ENCODE measurements at places on chromosomes 7 and 10. TPM values are rescaled to one million over a fixed set of nuclear protein-coding genes. Genes with fewer than 3 reads are reported as not detected.

DNA sequence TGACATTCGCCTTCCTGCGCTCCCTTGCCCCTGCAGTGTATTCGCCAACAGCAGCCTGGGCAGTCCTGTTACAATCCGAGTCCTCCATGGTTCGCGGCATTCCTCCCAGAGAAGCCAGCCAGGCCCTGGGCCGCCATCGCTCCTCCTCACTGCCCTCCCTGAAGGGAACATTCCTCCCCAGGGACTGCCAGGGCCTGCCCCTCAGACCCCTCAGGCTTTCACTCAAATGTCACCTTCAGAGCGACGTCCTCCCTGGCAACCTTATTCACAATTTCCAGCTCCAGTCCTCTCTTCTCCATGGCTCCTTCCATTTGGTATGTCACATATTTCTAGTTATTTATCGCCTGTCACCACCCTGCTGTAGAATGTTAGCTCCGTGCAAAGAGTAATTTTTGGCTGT, 17.4 kb downstream of the ADAMTS14 start:
- peaks cover 46% of the 10 kb centered on the region for H3K27me3 ChIP-seq
- H3K4me3 ChIP-seq, result no peak overlapping the region
- no peaks in the 10 kb centered on the region for H3K4me1 ChIP-seq
- no peak for DNase-seq
- no peaks in the 10 kb centered on the region for H3K36me3 ChIP-seq
- H3K27ac ChIP-seq, result no peak overlapping the region

GRCh38 chr7:102303669-102304422, 17.2 kb downstream of the SH2B2 start:
- no peak overlapping the region for H3K4me3 ChIP-seq
- no peak overlapping the region for H3K27ac ChIP-seq
- DNase-seq, result no peak
- H3K27me3 ChIP-seq, result no peaks in the 10 kb centered on the region

Gene HUS1
- 51.3 TPM for total RNA-seq

DNA sequence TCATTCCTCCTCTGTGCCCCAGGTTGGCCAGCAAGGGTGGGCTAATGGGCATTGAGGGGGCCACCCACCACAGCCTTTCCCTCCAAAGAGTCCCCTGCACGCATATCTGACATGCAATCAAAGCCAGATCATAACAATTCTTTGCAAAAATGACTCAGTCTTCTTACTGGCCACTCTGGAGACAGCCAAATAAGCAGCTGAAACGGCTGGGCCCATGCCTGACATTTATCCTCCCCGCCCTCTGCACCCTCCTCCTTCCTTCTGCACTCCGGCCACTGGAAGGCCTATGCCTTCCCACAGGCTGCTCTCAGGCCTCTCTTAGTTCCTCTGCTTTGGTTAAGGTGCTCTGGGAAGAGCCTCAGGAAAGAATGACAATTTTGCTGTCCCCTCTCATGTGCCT, 29.2 kb upstream of the NPFFR1 start:
- H3K4me3 ChIP-seq, result no peak overlapping the region
- H3K4me1 ChIP-seq, result no peaks in the 10 kb centered on the region
- no peak for DNase-seq
- H3K27ac ChIP-seq, result no peak overlapping the region
- H3K27me3 ChIP-seq, result no peaks in the 10 kb centered on the region

DNA sequence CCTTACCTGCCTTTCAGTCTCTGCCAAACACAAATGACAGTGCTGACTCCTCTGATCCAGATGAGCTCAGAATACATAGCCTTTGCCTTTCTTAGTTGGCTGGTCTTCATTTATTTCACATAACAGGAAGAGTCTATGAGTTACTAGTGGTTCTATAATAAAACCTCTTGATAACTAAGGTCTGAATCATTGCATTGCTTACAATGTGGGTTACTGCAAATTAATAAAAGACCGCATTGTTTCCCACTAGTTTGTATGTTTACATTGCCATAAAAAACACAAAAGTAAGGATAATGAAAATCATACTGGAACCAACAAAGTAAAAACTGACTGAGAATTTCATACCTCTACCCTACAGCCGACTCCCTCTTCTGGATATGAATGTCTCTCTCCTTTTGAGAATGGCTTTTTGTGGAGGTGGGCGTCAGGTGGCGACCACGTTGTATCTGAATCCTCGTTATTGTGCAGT, 62.0 kb upstream of the AKR1E2 start:
- peaks cover 69% of the 10 kb centered on the region for H3K4me1 ChIP-seq
- no peaks in the 10 kb centered on the region for H3K27me3 ChIP-seq
- H3K4me3 ChIP-seq, result peak overlapping the region; percentile 73
- peak overlapping the region; percentile 94 for H3K27ac ChIP-seq
- H3K36me3 ChIP-seq, result peaks cover 34% of the 10 kb centered on the region

Gene CFAP70
- 1.9 TPM for total RNA-seq

Gene GPR22
- not detected for total RNA-seq

GRCh38 chr10:22597138-22597537, 117.2 kb downstream of the PIP4K2A start:
- H3K4me3 ChIP-seq, result no peak overlapping the region
- H3K36me3 ChIP-seq, result no peaks in the 10 kb centered on the region
- no peak overlapping the region for H3K27ac ChIP-seq
- H3K4me1 ChIP-seq, result peaks cover 23% of the 10 kb centered on the region

DNA sequence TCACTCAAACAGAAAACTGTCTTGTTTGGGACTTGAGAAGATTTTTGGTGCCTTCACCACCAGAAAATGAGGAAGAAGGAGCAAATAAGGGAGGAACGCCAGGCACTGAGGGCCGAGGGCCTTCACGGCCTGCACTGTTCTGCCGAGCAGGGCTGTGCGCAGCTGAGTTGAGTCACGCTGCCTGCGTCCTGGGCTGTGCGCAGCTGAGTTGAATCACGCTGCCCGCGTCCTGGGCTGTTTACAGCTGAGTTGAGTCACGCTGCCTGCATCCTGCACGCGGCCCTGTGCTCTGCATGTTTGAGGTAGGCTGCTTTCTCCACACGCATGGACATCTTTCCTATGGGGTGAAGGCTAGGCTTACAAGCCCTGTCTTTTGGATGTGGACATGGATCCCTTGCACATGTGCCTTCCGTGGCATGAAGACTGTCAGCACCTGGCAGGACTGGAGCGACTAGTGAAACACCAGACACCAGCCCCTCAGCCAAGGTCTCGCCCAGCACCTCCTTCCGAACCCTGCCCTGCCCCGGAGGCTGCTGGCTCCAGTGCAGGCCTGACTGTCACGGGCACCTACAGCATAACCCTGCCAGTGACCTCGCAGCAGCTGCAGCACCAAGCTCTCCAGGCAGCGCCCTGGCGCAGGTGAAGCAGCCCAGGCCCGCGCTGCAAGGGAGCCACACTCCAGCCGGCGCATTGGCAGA, 96.7 kb downstream of the HTR5A start:
- DNase-seq, result peak; percentile 74
- H3K27me3 ChIP-seq, result peaks cover 16% of the 10 kb centered on the region
- H3K4me1 ChIP-seq, result peaks cover 18% of the 10 kb centered on the region
- H3K4me3 ChIP-seq, result no peak overlapping the region
- H3K27ac ChIP-seq, result no peak overlapping the region

Gene LSM8
- total RNA-seq, result 43.6 TPM

Gene FOXI2
- total RNA-seq, result not detected

Gene PRKG1
- 0.21 TPM for total RNA-seq

GRCh38 chr7:105487579-105488571, 34.2 kb downstream of the PUS7 start:
- H3K4me1 ChIP-seq, result peaks cover 8% of the 10 kb centered on the region
- no peak overlapping the region for H3K27ac ChIP-seq
- no peak overlapping the region for H3K4me3 ChIP-seq
- H3K27me3 ChIP-seq, result no peaks in the 10 kb centered on the region
- peaks cover 16% of the 10 kb centered on the region for H3K36me3 ChIP-seq

Gene PDE6C
- total RNA-seq, result not detected

Gene EN2
- total RNA-seq, result 3.2 TPM

DNA sequence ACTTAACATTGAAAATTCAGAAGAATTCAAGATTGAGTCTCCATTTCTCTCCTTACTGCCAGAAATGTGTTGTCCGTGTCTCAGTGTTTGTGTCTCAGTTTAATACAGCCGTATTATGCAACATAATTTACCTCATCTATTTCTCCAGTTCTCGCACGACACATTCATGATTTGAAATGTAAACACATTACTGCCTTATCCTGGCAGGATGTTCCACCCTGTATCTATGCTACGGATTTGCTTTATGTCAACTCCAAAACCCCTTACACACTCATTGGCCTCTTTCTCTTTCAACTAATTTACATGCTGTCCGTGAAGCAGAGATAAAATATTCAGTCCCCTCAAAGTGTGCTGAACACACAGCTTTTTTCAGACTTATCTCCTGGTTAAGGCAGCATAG, 653.7 kb upstream of the SEMA3D start:
- H3K27ac ChIP-seq, result no peak overlapping the region
- H3K27me3 ChIP-seq, result no peaks in the 10 kb centered on the region
- H3K4me3 ChIP-seq, result no peak overlapping the region
- DNase-seq, result no peak
- no peaks in the 10 kb centered on the region for H3K4me1 ChIP-seq
- no peaks in the 10 kb centered on the region for H3K36me3 ChIP-seq

Gene OR2A1
- not detected for total RNA-seq

DNA sequence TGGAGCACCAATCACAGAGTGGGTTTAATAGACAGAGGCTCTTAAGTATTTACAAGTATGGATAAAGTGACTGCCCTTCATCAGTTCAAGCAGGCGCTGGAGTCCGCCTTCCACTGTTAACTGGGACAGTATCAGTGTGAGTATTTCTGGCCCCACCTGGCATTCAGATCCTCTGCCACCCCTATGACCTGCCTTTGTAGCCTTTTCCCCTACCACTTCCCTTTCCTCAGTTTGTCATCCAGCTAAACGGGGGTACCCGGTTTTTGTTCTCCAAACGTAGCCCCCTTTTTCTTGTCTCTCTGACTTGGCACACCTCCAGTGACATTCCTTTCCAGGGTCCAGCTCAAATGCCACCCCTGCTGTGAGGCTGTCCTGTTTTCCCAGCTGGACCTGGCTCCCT, 134.4 kb downstream of the SNX10 start:
- peaks cover 19% of the 10 kb centered on the region for H3K4me1 ChIP-seq
- no peak overlapping the region for H3K4me3 ChIP-seq
- no peaks in the 10 kb centered on the region for H3K27me3 ChIP-seq

DNA sequence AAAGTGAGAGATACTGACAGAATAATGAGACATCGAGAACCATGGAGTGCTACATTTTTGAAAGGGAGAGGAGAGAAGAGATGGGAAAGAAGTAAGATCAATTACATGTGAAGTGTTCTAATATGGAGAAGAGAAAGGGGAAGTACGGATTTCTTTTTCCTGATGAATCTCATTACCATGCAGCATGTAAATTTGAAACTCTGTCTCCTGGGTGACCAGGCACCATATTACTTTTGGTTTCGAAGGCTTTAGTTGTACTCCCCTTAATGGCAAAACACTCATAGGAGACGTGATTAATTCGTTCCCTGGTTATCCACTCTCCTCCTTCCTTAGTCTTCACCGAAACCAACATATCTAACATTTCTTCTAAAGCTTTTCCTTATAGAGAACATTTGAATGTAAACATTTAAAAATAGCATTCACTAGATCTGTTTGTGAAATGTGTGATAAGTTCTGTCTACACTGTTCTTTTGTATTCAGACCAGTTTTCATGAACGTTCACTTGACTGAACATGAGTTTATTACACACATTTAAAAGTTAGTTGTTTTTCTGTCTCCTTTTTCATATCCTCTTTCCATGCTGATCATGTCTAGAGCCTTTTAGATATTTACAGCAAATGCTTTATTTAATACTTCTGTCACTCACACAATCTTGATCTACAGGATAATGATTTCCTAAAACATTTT, 80.2 kb upstream of the MSRB2 start:
- H3K27ac ChIP-seq, result no peak overlapping the region
- no peaks in the 10 kb centered on the region for H3K4me1 ChIP-seq
- no peaks in the 10 kb centered on the region for H3K36me3 ChIP-seq
- H3K4me3 ChIP-seq, result no peak overlapping the region
- DNase-seq, result no peak

Gene ENTPD1
- 0.92 TPM for total RNA-seq

DNA sequence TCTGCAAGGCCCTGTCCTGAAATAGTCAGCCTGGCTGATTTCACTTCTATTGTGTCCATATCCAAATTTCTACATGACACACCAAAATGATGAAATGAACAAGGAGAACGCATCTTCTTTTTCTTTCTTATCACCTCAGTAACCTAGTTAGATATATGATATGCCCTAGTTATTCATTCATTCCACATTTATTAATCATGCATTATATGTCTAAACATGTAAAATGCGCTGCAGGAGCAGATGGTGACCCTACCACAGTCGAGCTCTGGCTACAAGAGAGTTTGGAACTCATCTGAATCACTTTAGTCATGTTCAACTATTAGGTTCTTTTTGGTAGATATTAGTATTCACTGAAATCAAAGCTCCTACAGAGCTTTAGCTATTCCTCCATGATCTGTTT, 31.8 kb upstream of the VPS41 start:
- H3K27ac ChIP-seq, result no peak overlapping the region
- H3K36me3 ChIP-seq, result no peaks in the 10 kb centered on the region
- no peaks in the 10 kb centered on the region for H3K27me3 ChIP-seq
- peaks cover 19% of the 10 kb centered on the region for H3K4me1 ChIP-seq
- no peak overlapping the region for H3K4me3 ChIP-seq
- DNase-seq, result no peak

Gene THSD7A
- 5.9 TPM for total RNA-seq

GRCh38 chr7:37310327-37311080, 138.2 kb downstream of the ELMO1 start:
- H3K4me1 ChIP-seq, result no peaks in the 10 kb centered on the region
- no peaks in the 10 kb centered on the region for H3K36me3 ChIP-seq
- H3K4me3 ChIP-seq, result no peak overlapping the region
- DNase-seq, result no peak
- H3K27me3 ChIP-seq, result peaks cover 22% of the 10 kb centered on the region

DNA sequence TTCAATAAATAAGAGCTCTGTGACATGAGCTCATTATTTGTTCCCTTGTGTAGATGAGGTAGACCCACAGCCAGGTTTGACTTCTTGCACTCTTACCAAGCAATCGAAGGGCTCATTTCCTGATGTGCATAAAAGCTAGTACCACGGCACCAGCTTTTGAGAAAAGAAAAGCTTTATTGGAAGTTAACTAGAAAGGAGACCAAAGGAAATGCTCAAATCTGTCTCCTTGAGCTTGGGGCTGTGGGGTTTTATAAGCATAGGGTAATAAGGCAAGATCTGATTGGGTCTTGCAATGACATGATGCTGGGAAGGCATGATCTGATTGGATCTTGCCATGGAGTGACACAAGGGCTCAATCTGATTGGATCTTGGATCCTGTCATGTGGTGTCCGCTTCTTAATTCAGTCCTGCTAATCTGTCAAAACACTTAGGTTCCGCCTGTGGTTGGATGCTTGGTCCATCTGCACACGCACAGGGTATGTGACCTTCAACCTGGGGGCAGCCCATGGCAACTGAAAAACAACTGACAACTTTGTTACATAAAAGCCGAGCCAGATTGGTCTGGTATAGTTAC, 47.8 kb upstream of the FRMD4A start:
- H3K27me3 ChIP-seq, result peaks cover under 1% of the 10 kb centered on the region
- H3K4me1 ChIP-seq, result peaks cover 31% of the 10 kb centered on the region
- H3K4me3 ChIP-seq, result no peak overlapping the region
- H3K36me3 ChIP-seq, result no peaks in the 10 kb centered on the region
- no peak overlapping the region for H3K27ac ChIP-seq
- DNase-seq, result no peak

GRCh38 chr7:80923211-80923612, 4.4 kb upstream of the SEMA3C start:
- no peak overlapping the region for H3K4me3 ChIP-seq
- H3K4me1 ChIP-seq, result peaks cover 51% of the 10 kb centered on the region
- H3K27ac ChIP-seq, result peak overlapping the region; percentile 100
- peaks cover 28% of the 10 kb centered on the region for H3K36me3 ChIP-seq
- no peaks in the 10 kb centered on the region for H3K27me3 ChIP-seq

Gene CDC14C
- total RNA-seq, result 0.24 TPM

Gene CALML3
- total RNA-seq, result not detected

All from Calu3 (cell line).